ENCODE measurements at places on chromosomes 2 and 18.
A peak's percentile ranks its signal among the peaks of the same experiment; 100 is the strongest.

DNA sequence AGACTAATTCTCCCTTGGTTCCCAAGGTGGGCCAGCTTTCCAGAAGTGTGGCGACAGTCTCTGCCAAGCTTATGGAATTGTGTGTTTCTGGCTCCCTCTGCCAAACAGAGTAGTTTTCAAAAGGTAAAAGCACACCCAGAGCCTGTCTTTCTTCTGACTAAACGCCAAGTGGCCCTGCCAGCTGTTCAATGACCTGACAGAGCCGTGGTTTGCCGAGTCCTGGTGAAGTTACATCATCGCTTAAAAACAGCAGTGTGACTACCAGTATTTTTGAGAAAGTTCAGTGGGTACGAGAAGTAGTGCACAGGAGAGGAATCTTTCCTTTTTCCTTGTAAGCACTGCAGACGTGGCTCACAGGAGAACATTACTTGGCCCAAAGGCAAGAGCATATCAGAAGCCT is 1.9 kb downstream of the PER2 start:
- DNase-seq: no peak

DNA sequence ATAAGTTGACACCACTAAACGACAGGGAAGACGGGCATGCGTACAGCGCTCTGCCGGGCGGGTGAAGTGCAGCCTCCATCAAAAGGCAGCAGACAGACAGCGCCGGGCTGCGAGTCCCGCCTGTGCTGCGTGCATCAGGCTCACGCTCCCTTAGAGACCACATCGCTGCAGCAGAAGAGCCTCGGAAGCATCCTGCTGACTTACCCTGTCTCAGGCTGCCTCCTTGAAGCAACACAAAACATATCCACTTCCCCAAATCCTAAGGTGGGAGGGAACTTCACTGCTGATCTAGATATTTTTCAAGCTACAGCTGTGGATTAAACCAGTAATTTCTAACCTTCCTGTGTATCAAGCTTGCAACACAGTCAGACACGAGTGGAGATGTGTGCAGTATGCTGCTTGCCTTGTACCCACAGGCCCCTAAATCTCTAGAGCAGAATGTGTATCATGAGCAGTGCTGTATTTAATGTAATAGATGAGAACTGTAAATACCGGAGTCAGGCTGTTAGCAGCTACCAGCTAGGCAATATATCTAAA is 6.4 kb downstream of the MYT1L start:
- DNase-seq: peak; percentile 73

GRCh38 chr2:172462373-172462848 is 35.0 kb downstream of the ITGA6 start:
- no peak for DNase-seq

GRCh38 chr2:151030663-151031230 is 230.9 kb downstream of the RBM43 start:
- DNase-seq: no peak

DNA sequence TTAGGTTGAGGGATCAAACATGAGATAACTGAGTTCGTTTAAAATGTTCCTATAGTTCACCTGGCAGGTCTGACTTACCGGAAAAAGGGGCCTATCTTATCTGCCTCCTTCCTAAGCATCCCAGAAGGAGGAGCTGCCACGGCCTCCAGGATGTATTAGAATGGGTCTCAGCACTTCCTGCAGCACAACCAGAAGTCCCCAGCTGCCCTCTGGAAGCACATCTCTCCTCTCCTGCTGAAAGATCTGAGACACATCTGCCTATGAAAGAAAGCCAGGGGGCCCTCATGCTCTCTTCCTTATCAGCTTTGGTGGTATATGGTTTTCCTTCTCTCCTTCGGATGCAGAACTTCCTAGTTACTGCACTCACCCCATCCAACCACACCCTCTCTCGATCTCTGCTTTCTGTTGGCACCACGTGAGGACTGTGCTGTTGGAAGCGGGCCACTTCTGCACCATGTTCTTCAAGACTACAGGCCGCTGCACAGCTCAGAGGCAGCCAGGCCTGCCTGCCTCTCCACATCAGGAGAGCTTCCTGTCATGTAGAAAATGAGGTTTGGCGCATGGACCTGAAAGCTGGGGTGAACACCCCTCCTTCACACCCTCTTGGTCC is 6.5 kb downstream of the IGFBP5 start:
- no peak for DNase-seq

DNA sequence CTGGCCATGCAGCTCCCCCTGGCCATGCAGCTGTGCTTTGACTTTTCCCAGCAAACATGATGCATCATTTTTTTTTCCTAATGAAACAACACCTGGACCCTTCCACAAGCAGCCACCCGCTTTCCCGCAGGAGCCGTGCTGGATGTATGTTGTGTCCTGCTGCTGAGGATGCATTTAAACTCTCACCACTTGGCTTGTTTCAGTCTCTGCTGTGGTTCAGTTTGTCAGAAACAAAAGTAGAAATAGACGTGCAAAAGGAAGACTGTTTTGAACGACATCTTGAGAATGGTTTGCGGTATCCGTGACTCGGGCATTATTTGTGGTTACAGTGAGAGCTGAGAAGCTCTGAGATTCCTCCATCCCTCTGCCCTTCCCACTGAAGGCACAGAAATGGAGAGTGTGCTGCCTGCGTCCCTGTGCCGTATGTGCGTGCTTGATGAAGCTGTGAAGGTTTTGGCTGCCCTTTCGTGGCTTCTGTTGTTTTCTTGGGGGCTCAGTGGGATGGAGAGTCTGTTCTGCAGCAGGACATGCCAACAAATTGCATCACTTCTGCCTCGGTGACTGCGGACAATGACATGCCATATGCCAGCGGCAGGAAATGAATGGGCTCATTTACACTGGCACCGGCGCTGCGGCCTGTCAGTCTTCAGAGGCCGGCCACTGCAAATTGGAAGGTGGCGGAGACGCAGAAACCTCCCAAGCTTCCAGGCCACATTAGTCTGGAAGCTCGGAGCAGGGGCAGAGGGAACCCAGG is 417.7 kb upstream of the SALL3 start:
- DNase-seq: no peak
